ENCODE measurements at places on chromosomes 1 and 21.

DNA sequence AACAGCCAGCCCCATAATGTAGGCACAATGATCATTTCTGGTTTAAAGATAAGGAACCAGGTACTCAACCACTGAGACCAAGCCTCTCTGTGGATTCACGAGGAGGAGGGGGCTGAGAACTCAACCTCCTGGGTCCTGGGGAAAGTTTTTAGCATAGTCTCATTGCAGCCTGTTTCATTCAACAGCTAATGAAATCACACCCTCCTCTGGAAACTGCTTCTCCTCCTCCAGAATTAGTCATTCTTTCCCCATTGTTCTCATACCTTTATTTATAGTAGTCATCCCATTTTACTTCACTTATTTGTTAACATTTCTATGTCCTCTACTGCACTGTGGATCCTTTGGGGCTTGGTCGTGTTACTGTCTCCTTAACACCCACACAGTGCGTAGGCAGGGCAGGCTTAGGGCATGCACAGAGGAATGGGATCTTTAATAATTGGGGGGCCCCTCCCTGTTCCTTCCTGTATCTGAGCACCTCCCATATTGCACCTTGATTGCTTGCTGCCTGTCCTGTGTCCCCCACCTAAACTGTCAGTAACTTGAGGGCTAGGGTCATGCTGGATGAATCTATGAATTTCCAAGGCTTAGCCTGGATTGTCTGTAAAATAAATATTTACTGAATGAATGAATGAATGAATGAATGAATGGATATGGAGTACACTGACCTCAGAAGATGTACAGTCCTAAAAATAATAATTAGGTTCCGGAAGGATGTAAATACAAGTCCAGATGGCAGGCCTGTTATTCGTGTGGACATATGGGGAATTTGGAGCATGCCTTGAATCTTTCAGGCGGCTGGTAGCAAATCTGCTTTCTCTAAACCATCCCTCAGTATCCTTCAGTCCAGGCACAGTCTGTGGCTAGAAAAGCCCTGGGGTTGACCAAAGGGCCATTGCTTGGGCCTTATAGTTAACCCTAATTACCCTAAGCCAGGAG is 153.8 kb upstream of the HMGB4 start:
- no peak for DNase-seq

DNA sequence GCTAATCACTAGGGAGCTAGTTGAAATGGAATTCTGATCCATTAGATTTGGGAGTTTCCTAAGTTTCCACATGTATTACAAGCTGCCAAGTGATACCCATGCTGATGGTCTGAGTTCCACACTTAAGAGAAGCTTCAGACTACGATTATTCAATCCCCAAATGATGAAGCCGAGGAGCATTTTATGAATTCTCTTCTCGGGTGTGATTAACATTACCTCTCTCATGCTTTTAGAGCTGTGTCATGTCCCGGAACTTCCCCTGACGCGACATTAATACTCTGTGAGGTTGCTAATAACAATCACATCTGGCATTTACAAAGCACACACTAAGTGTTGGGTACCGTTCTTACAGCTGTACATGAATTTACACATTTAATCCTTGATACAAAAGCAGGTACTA is 63.0 kb downstream of the KCNJ15 start:
- DNase-seq: no peak

- DNase-seq: no peak
Observed at GRCh38 chr1:240111558-240111957, 19.9 kb downstream of the FMN2 start.

DNA sequence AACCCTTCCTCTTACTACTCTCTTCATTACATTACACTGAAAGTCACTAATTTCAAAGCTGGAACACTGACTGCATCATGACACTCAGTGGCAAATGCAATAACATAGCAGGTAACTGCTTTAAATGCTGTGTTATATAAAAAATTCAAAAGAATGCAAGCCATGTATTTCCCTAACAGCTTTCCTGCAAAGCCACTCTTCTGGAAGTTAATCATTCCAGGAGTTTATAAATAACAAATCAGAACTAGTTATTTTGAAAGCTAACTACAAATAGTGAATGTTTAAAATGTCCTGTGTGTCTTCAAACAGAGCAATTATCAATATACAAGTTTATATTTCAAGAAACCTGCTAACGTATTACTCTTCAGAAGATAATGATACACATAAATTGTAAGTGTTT is 34.5 kb downstream of the DBT start:
- no peak for DNase-seq

- no peak for DNase-seq
Observed at GRCh38 chr1:184465489-184466146, 78.8 kb downstream of the C1orf21 start.

GRCh38 chr21:30444204-30444603 is 4.1 kb downstream of the KRTAP15-1 start:
- no peak for DNase-seq

- DNase-seq: no peak
Observed at GRCh38 chr1:160018900-160019299, 12.9 kb downstream of the PIGM start.

DNA sequence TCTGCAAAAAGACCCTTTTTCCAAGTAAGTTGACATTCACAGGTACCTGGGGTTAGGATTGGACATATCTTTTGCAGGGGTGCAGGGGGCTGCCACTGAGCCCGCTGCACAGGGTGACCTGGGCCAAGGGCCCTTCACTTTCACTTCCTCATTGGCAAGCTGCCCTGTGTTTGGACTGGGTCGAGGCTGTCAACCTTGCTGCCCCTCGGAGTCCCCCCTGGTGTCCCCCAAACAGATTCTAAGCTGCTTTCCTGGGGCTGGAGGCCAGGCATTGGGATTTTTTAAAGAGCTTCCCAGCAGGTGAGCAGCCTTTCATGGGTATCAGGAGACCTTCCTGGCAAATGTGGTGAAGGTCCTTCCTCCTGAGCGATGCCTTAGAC is 7.9 kb upstream of the UMODL1 start:
- DNase-seq: no peak

GRCh38 chr1:15244813-15245212 is 2.2 kb upstream of the FHAD1 start:
- no peak for DNase-seq

- DNase-seq: no peak
Observed at GRCh38 chr1:34781844-34782391, 904 bp downstream of the GJB3 start.

DNA sequence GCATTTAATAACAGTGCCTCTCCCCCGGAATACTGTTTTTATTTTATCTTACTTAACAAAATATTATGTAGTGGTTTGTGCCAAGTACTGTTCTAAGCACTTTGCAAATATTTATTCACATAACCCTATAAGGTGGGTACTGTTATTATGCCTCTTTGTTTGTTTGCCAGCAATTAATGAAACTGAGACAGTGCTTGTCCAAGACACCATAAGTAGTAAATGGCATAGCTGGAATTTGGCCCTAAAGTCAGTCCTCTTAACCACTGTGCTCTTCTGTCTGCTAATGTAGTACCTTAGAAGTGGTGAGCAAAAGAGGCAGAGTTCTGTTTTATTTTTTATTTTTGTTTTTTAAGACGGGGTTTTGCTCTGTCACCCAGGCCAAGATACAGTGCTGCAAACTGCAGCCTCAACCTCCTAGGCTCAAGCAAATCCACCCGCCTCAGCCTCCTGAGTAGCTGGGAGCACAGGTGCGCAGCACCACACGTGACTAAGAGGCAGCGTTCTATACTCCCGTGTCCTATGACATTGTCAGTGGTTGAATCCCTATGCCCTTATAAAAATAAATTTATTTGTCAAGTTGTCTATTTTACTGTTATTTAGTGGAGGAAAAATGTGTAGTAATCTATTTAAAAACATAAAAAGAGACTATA is 165.8 kb downstream of the CLEC20A start:
- DNase-seq: no peak

GRCh38 chr1:90132306-90132705 is 137.4 kb downstream of the ZNF326 start:
- DNase-seq: no peak

GRCh38 chr1:204188959-204189639 is 7.2 kb downstream of the KISS1 start:
- DNase-seq: no peak

DNA sequence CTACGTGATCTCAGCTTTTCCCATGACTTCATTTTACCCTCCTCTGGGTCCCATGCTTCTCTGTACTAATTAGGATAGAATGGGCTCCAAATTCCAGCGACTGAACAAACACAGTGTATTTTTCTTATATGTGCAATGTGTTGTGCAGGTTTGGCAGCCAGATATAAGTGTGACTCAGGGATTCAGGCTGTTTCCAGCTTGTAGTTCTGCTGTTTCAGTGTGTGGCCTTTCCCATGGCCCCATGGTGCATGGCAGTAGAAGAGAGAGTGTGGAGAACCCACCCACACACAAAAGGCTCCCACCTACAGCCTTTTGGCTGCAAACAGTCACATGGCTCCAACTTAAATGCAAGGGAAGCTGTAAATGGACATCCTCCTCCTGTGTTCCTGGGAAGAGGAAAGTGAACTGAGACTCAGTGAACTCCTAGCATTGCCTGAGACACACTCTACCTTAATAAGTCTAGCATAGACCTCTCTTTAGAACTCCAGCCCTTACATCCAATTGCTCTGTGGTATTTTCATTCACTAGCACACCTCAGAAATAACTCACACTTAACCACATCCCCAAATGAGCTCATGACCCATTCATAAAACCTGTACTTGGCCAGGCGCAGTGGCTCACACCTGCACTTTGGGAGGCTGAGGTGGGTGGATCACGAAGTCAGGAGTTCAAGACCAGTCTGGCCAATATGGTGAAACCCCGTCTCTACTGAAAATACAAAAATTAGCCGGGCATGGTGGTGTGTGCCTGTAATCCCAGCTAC is 58.7 kb downstream of the KIAA0040 start:
- no peak for DNase-seq

- DNase-seq: no peak
Observed at GRCh38 chr1:236508593-236509027, 15.2 kb upstream of the LGALS8 start.

- DNase-seq: no peak
Observed at GRCh38 chr1:185695299-185695698, 38.9 kb upstream of the HMCN1 start.

DNA sequence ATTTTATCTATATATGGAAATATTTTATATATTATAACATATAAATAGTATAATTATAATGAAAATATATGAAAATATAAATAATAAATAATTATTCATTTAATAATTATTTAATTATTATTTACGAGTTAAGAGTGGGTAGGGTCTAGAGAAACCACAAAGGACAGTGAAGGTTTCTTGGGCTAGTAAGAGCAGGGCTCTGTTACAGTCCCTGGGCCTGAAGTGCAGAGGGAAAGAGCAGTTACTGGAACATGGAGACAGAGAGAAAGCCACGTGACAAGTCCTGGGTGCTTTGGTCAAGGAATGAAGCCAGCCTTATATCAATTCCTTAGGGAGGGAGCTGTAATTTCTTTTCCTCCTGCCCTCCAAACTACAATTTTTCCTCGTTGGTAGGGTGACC is 117.2 kb upstream of the OLIG2 start:
- no peak for DNase-seq

DNA sequence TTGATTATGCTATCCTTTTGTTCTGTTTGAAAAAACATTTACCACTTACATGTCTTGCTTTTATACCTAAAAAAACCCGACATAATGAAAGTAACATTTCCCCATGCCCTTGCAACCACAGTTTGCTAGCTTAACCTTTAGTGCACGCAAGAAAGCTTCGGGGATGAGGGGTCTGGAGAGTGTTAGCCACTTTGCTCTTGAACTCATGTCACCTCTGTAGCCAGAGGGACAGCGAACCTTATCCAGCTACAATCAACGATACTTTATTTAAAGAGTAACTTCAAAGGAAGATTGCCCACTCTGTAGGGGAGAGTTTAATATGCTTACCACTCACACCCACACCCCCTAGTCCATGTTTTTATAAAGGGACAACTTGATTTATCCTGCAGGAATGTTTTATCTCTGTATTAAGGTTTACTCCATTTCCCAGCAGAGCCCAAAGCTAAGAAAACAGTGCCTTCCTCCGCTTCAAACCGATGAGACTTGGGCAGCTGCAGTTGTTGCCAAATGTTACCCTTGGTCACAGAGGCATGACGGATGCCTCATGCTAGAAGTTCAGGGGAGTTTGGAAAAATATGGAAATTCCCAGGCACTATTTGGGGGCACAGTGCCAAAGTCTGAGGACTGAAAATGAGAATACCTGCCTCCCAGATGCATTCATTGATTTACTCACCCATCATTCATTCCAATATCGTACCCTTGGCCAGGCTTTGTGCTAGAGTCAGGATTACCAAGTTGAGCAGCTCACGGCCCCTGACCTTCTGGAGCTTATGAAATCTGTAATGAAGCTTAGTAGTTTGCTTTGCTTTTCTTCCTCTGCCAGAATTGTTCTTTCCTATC is 61.4 kb upstream of the VCAM1 start:
- no peak for DNase-seq

DNA sequence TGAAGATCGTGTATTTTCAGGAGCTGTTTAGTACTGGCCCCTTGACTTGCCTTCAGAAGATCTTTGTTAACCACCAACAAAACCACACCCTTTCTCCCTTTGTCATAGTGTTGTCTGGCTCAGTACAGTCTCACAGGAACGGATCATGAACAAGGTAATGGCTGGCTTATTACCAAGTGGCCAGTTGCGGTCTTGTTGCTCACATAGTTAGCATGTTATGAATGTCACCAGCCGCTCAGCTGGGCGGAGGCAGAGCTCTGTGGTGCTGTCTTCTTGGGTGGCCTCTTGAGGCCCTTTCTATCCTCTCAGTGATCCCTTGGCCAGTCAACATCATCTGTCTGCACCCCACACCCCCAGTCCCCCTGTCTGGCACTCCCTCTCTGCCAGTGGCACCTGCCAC is 21.4 kb downstream of the CNIH3 start:
- no peak for DNase-seq

- DNase-seq: no peak
Observed at GRCh38 chr1:95222629-95223028, 11.4 kb upstream of the RWDD3 start.

DNA sequence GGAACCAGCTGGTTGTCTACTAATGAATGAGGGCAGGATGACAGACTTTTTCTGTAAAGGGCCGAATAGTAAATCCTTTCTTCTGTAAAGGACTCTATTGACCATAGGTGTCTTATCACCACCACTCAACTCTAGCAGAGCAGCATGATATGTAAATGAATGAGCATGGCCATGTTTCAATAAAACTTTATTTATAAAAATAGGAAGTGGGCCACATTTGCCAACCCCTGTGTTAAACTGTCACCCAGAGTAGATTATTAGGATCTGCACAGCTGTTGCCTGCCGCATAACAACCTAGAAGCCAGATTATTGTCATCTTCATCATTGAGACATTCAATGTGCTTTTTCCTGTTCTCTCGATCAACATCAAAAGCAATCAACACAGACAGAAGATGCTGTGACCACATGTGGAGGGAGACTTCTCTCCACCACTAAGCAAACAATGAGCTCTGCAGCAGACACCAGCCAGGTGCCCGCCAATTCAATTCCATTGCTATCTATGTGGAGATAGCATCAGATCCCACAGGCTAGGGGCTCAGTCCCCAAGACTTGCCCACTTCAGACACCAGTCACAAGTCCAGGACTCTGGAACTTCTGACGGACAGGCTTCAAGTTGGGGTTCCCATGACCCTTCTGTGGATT is 6.8 kb upstream of the EFHD2 start:
- no peak for DNase-seq

GRCh38 chr1:118144684-118145083 is 40.3 kb downstream of the SPAG17 start:
- no peak for DNase-seq

Measured in NCI-H1417 treated with DMSO at 0.1 percent for 48 hours (cell line).